ENCODE measurements at places on chromosomes 6 and 20. TPM values are rescaled to one million over a fixed set of nuclear protein-coding genes. Genes with fewer than 3 reads are reported as not detected.

The HLA-B gene
- 6,470 TPM for total RNA-seq

GRCh38 chr6:33692078-33692759 lies 19.3 kb downstream of the UQCC2 start:
- no peak for DNase-seq

- no peak for DNase-seq
Observed at GRCh38 chr6:100194535-100194934, 200.5 kb upstream of the MCHR2 start.

GRCh38 chr20:59770270-59770669 lies 163.2 kb downstream of the SYCP2 start:
- peak; percentile 39 for DNase-seq

DNA sequence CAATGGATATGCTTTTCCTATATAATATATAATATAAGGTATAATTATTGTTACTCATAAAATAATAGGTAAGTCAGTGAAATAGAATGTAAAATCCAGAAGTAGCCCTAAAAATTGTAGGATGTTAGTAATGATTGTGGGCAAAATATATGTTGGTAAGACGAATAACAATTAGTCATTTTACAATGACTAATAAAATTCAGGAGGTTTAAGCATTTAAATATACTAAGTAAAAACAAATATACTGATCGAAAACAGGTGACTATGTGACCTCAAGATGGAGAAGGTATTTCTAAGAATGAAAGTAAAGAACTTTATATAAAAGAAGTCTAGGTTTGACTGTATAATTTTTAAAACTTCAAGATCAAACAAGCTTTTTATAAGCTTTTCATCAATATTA lies 28.9 kb downstream of the FUCA2 start:
- no peak for DNase-seq

GRCh38 chr6:33613795-33614168 lies 7.3 kb upstream of the ITPR3 start:
- no peak for DNase-seq

- no peak for DNase-seq
Observed at GRCh38 chr6:11428371-11428770, 109.2 kb upstream of the TMEM170B start.

Measured in mucosa of descending colon (tissue), 3 donors.